ENCODE measurements at places on chromosomes 6 and 20. TPM values are rescaled to one million over a fixed set of nuclear protein-coding genes. Genes with fewer than 3 reads are reported as not detected.

- no peak for DNase-seq
Measured at GRCh38 chr6:93779086-93779841, 359.9 kb upstream of the EPHA7 start.

- no peak for DNase-seq
Measured at GRCh38 chr6:167546611-167547327, 221.9 kb downstream of the TTLL2 start.

The PXDC1 gene
- 0.20 TPM for total RNA-seq

The NKAIN4 gene
- not detected for total RNA-seq

GRCh38 chr20:1809131-1809572 lies 86.1 kb upstream of the SIRPA start:
- DNase-seq = no peak

DNA sequence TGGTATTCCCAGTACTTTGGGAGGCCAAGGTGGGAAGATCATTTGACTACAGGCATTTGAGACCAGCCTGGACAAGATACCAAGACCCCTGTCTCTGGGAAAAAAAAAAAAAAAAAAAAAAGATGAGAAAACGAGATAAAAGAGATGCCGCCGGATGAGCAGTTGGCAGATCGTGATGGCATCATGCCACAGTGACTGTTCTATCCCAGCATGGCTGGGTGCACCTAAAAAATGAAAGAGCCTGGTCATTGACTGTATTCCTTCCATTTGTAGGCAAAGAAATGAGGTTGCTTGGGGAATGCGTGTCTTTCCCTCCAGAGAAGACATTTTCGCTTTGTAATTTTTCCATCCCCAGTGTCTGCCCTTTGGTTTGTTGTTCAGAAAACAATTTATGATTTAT lies 12.9 kb downstream of the AKAP12 start:
- no peak for DNase-seq

DNA sequence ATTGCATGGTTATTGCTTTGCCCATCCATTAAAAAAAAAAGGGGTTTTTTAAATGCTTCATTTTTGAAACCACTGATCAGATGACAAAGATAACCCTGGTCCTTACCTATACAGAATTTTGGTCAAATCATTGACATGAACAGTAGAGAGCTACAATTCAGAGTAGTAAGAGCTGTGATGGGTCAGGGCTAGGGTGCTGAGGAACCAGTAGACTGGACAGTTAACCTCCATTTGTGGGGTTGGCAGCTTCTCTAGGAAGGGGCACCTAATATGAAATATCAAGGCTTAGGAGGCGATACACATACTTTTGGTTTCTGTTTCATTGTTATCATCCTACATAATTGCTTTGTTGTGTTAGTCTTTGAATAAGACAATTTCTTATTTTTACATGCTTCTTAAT lies 55.1 kb downstream of the ORC3 start:
- DNase-seq = no peak

GRCh38 chr6:22892452-22892851 lies 323.1 kb downstream of the HDGFL1 start:
- no peak for DNase-seq

The BTN1A1 gene
- total RNA-seq = not detected

- DNase-seq = no peak
Measured at GRCh38 chr6:56377295-56377694, 129.9 kb upstream of the COL21A1 start.

DNA sequence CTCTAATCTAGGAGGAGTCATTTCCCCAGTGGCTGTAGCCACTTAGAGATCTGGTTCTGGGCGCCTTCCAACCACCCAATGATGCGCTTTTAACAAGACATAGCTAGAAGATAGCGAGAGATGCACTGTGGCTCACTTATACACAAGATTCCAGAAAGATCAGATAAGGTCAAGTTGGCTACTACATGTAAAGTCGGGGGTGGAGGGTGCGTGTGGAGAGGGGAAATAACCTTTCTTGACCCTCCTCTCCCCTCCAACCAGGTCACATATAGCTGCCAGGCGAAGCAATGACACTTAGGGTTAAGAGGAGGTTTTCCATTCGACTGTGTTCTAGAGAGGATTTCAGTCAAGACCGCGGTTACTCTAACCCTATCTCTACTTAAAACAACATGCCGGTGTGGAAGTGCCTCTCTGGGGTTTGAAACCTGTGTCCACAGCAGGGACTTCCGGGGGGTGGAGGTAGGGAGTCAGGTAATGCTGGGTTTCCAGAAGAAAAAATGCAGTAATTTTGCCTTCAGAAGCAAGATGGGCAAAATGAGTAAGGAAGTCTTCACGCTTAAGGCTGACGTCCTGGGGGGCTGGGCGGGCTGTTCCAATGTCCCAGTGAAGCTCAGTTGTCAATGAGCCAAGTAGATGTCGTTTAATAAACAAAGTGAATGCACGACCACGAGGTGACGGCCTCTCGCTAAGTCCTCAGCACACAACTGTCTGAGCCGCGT lies 1.8 kb upstream of the SIM1 start:
- no peak for DNase-seq

DNA sequence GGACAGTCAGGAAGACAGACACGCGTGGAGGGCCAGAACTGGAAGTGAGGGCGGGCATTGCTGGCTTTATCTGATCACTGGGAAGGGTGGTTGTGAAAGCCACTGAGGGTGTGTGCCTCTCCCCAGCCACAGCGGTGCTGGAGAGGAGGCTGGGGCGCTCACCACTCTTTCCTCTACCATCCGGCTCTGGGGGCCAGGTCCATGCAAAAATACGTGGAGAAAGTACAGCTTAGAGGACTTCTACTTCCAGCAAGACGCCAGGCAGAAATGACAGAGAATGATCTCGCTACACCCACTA lies 148.8 kb upstream of the RPS6KA2 start:
- no peak for DNase-seq

DNA sequence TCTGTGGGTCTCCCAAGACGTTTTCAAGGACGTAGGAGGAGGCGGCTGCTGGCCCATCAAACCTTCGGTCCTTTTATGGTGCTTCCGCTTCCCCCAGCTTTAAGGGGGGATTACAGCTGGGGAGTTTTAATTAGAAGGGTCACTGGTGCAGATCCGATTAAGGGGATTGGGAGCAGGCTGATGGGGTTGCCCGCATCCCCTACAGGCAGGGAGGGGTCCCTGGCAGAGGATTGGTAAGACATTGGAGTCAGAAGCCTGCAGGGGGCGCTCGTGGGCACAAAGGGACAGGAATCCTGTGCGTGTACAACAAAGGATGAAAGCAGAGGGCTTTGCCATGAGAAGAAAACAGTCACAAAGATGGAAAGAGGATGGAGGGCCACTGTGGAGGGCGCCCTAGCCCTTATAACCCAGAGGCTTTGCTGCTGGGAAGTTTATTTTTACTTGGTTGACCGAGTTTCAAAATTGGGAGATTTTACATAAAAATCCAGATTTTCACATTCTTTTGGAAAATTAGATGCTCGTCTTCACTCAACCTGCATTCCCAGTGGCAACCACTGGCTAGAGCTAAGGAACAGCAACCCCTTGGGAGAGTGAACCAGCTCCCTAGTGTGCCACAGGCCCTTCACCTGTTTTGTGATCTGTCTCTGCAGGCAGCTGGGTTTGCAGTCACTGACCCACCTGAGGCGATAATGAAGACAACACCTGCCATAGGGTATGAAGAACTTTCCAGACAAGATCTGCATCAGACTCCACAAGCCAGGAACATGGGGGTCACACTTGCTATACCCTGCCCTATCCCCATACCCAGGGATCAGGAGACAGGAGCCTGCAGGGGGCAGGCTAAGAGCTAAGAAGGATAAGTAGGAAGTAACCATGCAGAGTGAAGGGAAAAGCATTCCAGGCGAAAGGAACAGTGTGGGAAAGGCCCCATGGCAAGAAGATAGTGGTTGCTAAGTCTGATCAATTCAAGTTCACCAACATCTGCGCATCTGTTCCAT lies 97.7 kb downstream of the KCNB1 start:
- DNase-seq = peak; percentile 87

- DNase-seq = no peak
Measured at GRCh38 chr6:125804264-125804663, 13.5 kb downstream of the NCOA7 start.

- no peak for DNase-seq
Measured at GRCh38 chr6:156502969-156503504, 274.1 kb upstream of the ARID1B start.

DNA sequence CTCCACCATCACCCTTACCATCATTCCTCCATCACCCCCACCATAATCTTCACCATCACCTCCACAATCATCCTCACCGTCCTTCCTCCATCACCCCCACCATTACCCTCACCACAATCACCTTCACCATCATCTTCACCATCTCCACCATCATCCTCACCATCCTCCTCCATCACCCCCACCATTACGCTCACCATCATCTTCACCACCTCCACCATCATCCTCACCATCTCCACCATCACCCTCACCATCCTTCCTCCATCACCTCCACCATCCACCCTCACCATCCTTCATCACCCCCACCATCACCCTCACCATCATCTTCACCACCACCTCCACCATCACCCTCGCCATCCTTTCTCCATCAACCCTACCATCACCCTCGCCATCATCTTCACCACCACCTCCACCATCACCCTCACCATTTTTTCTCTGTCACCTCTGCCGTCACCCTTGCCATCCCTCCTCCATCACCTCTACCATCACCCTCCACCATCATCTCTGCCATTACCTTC lies 33.1 kb upstream of the MPC1 start:
- no peak for DNase-seq

- DNase-seq = no peak
Measured at GRCh38 chr6:113365191-113365590, 492.0 kb upstream of the MARCKS start.

GRCh38 chr20:11271319-11271718 lies 597.5 kb upstream of the JAG1 start:
- no peak for DNase-seq

The DYNLT1 gene
- total RNA-seq = 98.5 TPM

DNA sequence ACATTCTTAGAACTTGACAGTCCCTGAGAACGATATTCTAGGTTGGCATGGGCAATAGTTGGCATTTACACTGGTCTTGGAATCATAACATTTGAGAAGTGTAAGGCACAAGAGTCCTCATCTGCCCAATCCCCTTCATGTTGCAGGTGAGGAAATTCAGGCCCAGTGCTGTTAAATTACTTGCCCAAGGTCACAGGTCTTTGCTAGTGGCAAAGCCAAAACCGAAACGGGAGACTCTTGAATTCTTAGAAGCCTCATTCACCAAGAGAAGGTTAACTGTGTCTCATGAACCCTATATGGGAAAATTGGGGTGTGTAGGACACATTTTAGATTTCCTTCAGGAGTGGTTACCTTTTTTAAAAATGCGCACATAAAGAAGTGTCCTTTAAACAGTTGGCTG lies 7.2 kb downstream of the E2F3 start:
- peak; percentile 45 for DNase-seq

DNA sequence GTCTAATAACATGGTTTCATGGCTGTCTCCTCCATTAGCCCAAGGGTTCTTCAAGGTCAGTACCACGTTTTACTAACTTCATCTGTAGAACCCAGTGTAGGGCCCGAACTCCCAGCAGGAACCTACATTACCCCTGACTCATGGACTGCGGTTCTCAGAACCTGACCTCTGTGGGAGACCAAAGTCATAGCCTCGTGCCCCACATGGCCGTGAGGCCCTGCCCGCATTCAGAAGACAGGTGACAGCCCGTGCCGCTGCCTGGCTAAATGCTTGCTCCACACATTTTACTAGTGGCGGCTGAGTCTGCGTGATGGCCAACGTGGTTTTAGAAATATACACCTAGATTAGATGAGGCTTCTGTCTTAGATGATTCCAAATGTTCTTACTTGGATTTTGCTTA lies 94.9 kb downstream of the CDH4 start:
- no peak for DNase-seq

The HMGCLL1 gene
- total RNA-seq = not detected

The SCRT2 gene
- total RNA-seq = 0.75 TPM

The ATP6V1G2 gene
- 0.47 TPM for total RNA-seq

The DEFB124 gene
- not detected for total RNA-seq

GRCh38 chr20:278607-279571 lies 11.7 kb downstream of the C20orf96 start:
- DNase-seq = no peak

The GGTLC1 gene
- not detected for total RNA-seq

- no peak for DNase-seq
Measured at GRCh38 chr6:169222126-169222525, 31.5 kb downstream of the THBS2 start.

GRCh38 chr20:11054266-11054993 lies 380.6 kb upstream of the JAG1 start:
- no peak for DNase-seq

DNA sequence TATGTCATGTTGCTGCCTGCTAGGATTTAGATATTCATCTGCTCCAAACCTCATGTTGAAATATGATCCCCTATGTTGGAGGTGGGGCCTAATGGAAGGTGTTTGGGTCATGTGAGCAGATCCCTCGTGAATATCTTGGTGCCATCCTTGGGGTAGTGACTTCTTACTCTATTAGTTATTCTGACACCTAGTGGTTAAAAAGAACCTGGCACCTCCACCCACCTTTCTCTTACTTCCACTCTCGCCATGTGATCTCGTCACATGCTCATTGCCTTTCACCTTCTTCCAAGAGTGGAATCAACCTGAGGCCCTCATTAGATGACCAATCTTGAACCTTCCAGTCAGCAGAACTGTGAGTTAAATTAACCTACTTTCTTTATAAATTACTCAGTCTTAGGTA lies 549.4 kb upstream of the SYNCRIP start:
- DNase-seq = peak; percentile 7

The CTCFL gene
- 122 TPM for total RNA-seq

The FRS3 gene
- total RNA-seq = 3.3 TPM

The CST4 gene
- not detected for total RNA-seq

DNA sequence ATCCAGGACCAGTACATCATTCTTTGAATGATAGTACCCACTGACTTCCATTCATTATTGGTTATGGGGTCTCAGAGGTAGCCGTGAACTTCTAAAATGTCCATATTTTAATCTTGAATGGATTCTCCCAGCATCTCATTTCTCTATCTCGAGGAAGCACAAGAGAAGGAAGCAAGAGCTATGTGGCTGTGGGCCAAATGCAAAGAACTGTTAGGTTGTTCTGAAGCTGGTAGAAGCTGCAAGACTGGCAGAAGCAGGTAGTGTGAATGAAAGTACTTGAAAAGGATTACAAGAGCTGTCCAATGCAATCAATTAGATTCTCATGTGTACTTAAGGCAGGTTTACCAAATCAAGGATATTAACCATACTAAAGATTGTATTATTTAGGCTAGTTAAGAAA lies 1131.8 kb downstream of the GRIK2 start:
- no peak for DNase-seq

The BRPF3 gene
- total RNA-seq = 17.4 TPM

GRCh38 chr6:80380566-80380965 lies 274.1 kb downstream of the BCKDHB start:
- no peak for DNase-seq

- DNase-seq = no peak
Measured at GRCh38 chr20:52230409-52230808, 38.8 kb upstream of the ZFP64 start.

DNA sequence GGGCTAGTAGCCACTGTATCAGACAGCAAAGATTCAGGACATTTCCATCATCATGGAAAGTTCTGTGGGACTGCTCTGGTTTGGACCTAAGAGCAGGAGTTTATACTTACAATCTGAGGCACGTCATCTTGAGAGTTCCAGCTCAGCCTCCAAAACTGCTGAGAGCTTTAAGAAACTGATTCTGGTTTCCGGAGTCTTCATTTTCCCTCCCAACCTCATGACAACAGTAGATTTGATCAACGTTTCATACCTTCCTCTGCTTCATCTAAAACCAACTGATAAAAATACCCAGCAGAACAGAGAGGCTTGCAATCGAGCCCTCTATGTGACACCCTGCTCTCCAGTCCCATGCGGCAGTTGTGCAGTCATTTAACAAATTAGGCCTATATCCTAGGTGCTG lies 64.3 kb upstream of the EPB41L1 start:
- no peak for DNase-seq

GRCh38 chr20:41138475-41139226 lies 1.3 kb downstream of the PLCG1 start:
- DNase-seq = no peak

The SIGLEC1 gene
- total RNA-seq = 0.07 TPM

Data from K562 (cell line).